ENCODE measurements at places on chromosomes 11 and 22.

DNA sequence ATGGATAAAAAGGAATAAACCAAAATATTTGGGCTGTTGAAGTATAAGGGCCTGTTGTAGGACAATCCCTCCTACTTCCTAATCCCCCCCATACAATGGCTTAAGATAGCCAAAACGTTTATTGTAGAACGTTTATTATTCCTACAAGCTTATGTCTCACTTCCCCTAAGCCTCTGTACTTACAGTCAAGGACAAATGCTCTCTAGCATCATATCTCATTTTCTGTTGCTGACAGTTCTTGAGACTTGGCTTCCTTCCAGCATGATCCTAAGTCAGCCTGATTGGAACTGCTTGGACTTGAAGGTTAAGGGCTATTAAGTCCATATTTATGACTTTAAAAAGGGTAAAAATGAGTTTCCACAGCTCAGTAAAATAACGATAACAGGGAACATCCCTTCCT is 8.8 kb downstream of the MISFA start:
- DNase-seq, result peak; percentile 51

GRCh38 chr22:49737101-49737551 is 90.5 kb downstream of the BRD1 start:
- DNase-seq, result no peak

DNA sequence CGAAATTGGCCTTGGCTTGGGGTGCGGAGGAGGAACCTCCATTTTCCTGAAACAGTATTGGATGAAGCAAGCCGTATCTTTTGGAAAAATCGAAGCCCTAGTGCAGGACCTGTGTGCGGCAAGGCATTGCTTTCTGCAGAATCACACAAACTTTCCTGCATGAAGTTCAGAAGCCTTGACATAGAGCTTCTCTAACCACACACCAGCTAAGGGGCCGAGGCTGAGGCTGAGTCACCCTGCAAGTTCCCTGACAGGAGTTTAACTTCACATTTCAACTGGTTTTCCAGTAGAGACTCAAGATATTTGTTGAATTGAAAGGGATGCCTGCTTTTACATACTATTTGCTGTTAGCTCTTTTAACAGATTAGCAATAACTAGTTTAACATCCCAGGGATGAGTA is 67.8 kb downstream of the TCF20 start:
- peak; percentile 67 for DNase-seq

- no peak for DNase-seq
Measured at GRCh38 chr11:114169321-114169749, 109.8 kb downstream of the ZBTB16 start.

DNA sequence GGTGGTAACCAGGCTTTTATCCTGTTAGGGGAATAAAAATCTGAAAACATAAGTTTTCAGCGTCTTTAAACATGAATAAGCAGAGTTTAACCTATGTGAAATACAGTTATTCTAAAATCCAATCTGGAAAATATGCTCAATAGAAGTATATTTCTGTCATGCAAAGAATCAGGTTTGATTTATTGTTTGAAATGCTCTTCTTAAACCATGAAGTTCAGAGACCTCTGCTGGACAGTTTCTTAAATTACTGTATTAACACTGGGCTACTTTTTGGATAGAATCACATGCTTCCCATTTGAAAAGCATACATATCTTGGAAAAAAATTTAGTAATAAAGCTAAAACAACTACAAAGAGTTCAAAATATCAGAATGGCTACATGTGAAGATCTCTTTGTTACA is 25.4 kb downstream of the APIP start:
- DNase-seq, result peak; percentile 77

- no peak for DNase-seq
Measured at GRCh38 chr11:122724520-122724919, 69.0 kb downstream of the UBASH3B start.

DNA sequence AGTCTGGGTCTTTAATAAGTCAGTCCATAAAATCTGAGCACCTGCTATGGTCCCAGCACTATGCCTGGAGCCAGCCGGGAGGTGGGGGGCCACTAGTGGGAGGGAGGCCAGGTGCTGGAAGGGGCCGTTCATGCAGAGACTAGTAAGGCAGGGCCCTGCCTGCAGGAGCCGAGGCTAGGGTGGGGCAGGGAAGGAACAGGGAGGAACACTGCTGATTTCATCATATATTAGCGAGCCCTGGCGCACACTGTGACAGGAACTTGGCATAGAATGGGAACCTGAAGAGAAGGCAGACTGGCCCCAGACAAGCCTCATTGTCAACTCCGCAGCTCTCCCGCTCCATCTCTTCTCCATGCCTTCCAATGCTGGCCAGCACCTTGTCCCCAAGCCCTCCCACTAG is 7.1 kb downstream of the VSIG10L2 start:
- no peak for DNase-seq

DNA sequence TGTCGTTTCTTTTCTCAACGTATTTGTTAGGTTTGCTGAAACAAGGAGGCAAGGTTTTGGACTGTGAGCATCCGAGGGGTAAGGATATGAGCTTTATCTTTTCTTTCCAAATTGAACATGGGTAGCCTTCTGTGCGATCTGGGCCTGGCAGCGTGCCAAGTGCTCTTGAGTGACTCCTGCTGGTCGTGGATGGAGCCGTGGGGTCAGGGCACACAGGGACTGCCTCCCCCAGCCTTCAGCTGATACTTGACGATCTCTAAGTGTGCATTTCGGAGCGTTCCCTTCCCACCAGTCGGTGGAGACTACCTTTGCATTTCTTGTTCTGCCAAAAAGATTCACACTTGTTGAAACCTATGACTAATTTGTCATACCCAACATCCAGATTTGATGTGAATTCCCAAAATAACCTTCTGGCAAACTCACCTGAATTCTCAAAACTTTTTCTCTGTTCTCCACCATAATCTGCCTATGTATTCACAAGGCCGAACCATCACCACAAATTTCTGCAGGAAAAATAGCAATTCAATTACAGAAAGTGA is 40.1 kb upstream of the CLMP start:
- peak; percentile 68 for DNase-seq

GRCh38 chr11:75700940-75701339 is 16.7 kb upstream of the MOGAT2 start:
- no peak for DNase-seq

DNA sequence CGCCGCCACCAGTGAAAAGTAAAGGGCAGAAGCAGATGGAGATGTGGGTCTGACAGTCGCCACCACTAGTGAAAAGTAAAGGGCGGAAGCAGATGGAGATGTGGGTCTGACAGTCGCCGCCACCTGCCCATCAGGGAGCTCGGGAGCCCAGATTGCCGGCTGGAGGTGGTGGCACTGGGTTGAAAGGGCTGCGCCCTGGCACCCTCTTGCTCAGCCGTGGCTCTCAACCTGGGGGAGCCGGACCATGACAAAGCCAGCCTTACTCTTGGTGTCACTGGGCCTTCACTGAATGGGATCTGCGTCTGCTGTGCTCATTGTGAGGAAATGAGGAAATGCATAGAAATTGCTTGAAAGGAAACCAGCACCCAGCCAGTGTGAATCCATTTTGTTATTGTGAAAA is 36.3 kb downstream of the AP2A2 start:
- DNase-seq, result no peak

DNA sequence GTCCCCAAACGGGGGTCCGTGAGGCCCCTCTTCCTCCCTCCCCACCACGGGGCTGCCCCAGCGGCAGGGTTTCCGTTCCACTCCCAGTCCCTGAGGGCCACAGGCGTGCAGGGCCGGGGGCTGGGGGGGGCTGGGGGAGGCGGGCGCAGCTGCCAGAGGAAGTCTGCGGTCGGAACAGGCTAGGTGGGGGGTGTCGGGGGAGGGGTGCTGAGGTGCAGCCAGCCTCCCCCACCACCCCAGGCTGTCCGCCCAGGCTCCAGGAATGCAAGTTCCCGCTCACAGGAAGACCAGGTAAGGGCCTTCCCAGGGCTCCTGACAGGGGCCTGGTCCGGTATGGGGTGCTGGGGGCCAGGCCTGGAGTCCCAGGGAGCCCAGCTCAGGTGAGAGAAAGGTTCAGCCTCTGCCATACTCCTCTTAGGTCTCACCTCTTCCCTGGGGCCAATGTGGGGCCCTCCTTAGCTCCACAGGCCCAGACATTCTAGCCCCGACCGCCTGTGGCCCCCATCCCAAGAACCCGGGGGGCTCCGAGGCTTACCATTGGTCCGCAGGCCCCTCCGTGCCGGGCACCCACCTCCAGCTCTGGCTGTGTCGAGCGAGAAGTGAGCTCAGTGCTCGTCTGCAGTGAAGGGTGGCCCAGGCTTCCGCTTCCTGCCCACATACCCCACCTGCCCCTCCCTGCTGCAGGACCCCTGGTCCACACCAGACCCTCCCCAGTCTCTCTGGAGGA is at the start of gene PTPRCAP:
Gene PTPRCAP (minus strand): TSS at position 601 of the 727 bp plus-strand sequence. CDS start 63 bp downstream, at position 538.
- peak; percentile 65 for DNase-seq

GRCh38 chr11:50030193-50030592 is 2.5 kb upstream of the OR4C45 start:
- no peak for DNase-seq

DNA sequence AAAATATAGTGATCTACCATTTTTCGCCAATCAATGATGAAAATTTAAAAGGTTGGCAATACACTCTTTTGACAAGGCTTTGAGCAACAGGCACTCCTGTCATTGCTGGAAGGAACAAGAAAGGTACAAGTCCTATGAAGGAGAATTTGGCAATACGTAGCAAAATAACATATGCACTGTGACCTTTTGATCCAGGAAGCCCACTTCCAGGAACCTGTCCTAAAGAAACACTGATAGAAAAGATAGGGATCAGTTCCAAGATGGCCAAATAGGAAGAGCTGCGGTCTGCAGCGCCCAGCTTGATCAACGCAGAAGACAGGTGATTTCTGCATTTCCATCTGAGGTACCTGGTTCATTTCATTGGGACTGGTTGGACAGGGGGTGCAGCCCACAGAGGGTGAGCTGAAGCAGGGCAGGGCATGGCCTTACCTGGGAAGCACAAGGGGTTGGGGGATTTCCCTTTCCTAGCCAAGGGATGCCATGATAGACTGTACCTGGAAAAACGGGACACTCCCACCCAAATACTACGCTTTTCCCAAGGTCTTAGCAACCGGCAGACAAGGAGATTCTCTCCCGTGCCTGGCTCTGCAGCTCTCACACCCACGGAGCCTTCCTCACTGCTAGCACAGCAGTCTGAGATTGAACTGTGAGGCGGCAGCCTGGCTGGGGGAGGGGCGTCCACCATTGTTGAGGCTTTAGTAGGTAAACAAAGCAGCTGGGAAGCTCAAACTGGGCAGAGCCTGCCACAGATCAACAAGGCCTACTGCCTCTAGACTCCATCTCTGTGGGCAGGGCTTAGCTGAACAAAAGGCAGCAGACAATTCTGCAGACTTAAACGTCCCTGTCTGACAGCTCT is 69.7 kb upstream of the GALNT18 start:
- DNase-seq, result no peak

DNA sequence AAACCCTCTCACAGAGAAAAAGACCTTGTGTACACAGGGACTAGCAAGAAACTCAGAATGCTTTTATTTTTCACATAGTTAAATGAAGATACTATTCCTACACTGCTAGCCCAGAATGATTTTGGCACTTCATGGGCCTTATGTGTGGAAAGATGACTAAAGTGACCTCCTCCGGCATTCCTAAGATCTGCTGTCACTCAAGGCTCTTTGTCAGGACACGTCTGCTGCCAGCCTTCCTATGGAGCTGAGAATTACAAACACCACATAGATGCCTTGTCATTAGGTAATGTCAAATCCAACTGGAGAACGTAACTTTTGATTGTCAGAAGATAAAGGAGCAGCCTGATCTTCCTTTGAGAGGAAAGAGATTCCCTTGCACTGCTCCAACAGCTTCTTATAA is 249.1 kb downstream of the FAT3 start:
- no peak for DNase-seq

DNA sequence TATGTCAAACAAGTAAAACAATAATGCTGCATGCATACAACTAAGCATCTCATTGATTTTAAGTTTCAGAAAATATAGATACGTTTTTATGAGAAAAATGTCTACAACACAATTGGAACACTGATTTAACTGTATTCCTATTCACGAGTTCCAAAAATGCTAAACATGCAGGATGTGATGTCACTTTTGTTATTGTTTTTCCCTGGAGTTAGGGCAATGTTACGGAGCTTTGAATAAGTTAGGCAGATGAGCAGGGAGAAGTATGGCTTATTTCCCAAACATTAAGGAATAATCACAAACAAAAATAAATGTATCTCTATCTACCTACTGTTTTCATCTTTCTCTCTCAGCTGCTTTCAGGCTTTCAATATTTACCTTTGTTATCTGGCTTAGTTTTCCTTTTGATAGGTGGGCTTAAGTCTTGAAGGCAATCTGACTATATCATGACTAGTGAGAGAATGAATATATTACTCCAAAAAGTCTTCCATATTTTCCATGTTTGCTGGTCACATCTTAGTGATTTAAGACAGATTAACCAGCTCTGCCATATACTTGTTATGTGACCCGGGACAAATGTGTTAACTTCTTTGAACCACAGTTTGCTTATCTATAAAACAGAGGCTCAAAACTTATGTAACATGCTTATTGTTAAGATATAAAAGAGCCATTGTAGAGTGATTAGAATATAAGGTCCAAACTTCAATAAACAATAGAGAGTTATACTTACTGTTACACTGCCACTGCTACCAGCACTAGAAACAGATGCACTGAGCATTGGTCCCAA is 854.4 kb upstream of the CCDC90B start:
- DNase-seq, result no peak

All from hematopoietic multipotent progenitor cell treated with erythropoietin and hydrocortisone succinate and interleukin-3 and kit ligand, for 6 days (in vitro differentiated cells).